ENCODE measurements at places on chromosomes 7 and 10.

- DNase-seq: no peak
These were observed 25.0 kb upstream of the PODXL start for GRCh38 chr7:131581241-131582051.

DNA sequence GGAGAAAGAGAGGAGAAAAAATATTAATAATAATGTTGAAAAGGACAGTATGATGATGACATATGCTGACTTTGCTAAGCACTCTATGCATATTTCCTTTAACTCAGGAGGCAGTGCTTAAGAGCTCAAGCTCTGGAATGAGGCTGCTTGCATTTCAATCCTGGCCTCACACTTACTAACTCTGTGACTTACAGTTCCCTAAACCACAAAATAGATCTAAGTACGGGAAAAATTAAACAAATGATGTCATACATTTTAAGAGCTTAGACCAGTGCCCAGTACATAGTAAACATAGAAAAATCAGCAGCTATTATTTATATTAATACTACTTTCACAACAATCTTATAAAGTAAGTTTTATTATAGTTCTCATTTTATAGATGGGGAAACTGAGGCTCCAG is 61.3 kb downstream of the GFRA1 start:
- no peak for DNase-seq

- no peak for DNase-seq
These were observed 110.9 kb downstream of the WDR11 start for GRCh38 chr10:120961795-120962755.

GRCh38 chr10:63376560-63377304 is 89.0 kb downstream of the JMJD1C start:
- no peak for DNase-seq
